ENCODE measurements at places on chromosomes 13 and 19. TPM values are rescaled to one million over a fixed set of nuclear protein-coding genes. Genes with fewer than 3 reads are reported as not detected.

The TMEM161A gene
- total RNA-seq, result 26.1 TPM

The ZNF506 gene
- total RNA-seq, result 9.4 TPM

GRCh38 chr13:55437162-55437561 lies 1703.6 kb upstream of the PRR20A start:
- DNase-seq, result no peak

GRCh38 chr19:57803594-57804325 lies 11.0 kb downstream of the ZNF552 start:
- DNase-seq, result peak; percentile 88

DNA sequence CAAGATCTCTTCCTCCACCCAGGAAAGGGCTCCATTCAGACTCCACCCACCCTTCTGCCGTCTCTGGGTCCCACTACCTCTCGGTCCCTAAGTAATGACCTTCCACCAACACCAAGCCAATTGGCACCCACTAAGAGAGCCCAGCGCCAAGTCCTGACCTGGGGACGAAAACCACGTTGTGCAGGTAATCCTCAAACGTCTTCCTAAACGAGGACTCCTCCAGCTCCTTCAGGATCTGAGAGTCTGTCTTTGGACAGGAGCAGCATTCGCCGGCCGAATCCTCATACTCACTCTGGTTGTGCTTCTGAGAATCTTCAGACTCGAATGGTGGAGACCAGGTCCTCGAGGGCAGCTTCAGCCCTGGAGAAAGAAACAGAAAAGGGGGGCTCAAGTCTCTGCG lies 83.1 kb downstream of the ZNF557 start:
- peak; percentile 11 for DNase-seq

Data from LHCN-M2 (cell line).